ENCODE measurements at places on chromosomes 6 and 20.

- no peak for DNase-seq
Observed at GRCh38 chr20:25083773-25084625, 2.1 kb upstream of the VSX1 start.

GRCh38 chr6:102114402-102114801 lies 720.9 kb downstream of the GRIK2 start:
- no peak for DNase-seq

- no peak for DNase-seq
Observed at GRCh38 chr6:144758602-144759001, 473.5 kb downstream of the UTRN start.

DNA sequence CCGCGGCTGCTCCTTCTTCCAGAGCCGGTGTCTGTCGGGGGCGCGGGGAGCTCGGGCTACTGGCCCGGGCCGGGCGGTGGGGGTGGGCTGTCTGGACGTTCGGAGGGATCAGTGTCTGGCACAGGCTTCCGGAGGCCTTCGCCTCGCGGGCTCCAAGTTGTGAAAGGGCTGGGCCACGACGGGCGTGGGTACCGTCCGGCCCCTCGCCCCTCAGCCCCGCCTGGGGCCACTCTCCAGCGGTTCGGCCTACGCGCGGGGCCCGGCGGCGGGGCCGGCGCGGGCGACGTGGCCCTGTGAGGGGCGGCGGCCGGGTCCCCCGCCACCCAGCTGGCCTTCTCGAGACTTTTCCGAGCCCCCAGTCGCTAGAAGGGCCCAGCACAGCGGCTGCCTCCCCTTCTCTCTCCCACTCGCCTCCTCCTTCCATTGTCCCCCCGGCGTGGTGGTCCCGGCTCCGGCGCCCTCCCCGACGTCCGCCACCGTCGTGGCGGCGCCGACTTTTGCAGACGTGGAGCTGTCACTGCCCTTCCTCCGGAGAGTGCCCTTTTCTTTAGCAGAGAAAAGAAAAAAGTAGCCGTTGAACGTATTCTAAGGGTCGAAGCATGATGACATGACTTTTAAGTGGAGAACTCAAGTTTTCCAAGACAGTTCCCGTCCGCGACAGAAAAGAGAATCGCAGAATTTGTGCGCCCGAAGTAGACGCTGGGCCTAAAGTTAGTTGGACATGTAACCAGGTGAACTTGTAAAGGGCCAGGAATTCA lies 571 bp downstream of the ITCH start:
- DNase-seq = no peak

DNA sequence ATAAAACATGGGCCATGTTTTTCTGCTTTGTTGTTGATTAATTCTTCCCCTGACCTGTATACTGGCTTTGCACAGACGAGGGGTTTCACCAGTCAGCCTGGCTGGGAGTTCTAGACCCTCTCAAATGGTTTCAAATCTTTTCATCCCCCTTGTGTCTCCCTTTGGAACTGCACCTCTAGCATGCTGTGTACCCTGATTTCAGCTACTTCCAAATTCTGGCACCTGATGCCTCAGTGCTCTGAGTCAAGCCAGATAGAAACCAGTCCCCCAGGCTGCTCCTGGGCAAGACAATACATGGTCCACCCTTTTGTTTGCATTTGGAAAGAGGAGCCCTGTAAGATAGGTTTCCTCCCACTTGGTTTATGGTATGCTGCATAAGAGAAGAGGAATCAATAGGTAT lies 290.2 kb downstream of the BTBD3 start:
- DNase-seq = no peak

DNA sequence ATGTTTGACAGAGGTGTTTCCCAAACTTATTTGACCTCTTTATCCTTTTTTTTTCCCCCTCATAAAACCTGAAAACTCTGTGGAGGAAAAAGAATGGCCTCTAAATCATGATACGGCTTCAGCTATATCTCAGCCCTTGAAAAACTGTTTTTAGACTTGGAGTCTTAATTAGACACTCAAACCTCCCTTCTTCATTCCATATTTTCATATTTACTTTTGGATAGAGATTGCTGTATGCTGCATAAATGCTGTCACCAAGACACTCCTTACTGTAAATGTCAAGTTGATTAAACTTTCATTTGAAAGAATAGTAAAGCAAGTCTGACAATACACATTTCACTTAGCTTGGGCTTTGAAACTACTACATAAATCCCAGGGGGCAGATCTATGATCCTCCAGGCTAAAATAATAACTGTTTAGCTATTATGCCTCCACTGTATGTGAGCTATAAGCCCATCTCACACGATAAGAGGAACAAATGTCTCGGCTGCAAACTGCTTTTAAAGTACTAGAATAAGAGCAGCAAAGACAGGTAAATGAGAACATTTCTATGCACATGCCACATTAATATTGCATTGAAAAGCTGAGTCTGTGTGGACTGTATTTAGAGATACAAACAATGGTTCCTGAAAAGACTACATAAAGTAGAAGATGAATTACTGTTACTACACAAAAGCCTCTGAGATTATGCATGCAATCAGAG lies 141.3 kb upstream of the HMGN3 start:
- no peak for DNase-seq

DNA sequence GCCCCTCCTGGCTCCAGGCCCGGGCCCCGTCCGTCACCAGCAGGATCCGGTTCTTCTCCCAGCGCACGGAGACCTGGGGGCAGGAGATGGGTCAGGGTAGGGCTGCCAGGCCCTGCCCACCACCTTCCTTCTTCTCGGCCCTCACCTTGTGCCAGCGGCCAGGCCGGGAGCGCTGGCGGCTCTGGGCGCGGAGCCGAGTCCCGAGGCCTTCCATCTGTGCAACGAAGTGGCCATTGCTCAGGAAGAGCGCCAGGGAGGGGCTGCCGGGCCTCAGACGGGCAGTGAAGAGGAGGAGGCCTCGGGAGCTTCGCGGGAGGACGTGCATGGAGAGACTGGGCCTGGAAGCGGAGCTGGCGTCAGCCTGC lies 7.9 kb downstream of the ADRM1 start:
- DNase-seq = no peak

DNA sequence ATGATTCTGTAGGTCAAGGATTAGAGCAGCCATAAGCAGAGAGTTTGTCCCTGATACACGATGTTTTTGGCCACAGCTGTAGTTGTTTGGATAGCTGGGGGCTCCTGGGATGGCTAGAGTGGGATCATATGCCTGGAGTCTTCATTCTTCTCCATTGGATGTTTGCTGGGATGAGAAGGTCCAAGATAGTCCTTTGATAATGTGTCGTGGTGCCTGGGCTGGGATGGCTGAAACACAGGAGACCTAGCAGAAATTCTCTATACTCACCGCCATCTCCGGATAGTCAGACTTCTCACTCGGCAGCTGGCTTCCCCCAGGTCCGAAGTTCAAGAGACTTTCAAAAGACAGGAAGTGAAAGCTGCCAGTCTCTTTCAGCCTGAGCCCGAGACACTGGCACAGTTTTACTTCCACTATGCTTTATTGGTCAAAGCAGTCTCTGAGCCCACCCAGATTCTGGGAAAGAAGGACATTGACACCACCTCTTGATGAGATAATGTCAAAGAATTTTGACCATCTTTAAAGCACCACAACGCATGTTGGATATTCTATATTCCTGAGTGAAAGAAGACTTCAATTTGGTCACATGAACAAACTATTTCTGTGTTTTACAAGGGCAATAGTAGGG lies 16.0 kb downstream of the MARCKS start:
- DNase-seq = no peak

GRCh38 chr20:4329232-4329631 lies 313.9 kb upstream of the RNF24 start:
- DNase-seq = no peak

GRCh38 chr20:1721687-1722512 lies 64.3 kb upstream of the SIRPG start:
- no peak for DNase-seq

DNA sequence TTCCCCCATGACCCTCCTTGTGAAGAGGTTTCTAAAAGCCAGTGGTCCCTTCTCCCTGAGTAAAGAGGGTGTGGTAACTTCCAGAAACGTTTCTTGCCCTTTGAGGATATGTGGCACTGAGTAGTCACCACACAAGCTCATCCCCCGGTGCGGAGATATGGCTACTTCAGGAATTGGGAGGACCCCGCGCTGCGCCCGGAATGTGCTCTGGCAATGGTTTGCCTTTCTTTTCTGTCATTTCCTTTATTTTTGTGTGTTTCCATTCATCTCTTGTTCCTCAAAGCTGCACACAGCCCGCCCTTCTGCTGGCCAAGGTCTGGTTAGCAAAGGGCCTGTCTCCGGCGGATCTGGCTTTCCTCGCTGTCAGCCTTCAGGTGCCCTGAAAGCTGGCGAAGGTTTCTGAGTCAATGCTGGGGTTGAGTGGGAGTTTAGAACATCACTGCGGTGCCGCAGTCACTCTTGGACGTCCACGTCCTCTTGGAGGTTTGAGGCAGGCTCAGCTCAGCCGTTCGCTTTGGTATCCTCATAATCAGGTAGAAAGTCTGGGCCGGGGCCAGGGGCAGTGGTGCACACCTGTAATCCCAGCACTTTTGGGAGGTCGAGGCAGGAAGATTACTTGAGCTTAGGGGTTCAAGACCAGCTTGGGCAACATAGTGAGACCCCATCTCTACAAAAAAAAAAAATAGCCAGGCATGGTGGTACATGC lies 67.2 kb downstream of the TCP11 start:
- DNase-seq = no peak

DNA sequence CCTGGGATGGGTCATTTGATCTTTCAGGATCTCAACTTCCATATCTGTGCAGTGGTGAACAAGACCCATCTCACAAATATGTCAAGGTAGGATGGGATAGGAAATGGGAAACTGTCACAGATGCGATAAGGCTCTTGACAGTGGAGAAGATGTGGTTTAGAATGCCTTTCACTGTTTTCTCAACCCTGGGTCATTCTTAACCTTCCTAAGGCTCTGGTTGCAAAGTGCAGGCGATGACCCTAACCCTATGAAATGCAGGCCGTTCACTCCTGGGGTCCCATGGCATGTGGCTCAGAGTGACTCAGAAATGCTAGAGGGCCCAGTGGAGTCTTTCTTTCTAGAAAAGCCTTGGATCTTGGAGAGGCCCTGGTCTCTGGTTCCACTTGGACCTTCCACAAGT lies 61.7 kb downstream of the FOXA2 start:
- DNase-seq = no peak

DNA sequence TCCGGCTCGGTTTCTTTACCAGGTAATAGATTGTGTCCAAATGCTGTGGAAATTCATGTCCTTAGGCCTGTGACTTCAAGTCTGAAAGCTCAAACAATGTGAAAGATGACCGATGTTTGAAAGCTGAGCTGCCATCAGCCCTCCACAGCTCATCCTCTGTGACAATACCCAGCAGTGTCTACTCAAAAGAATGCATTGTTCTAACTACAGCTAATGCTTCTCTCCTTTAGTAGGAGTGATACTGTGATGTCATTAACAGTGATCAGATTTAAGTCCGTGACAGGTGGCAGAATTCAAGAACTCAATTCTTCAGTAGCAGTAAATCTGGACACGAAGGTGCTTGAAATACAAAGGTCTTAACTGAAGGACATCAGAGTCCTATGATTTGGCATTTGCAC lies 97.3 kb downstream of the RCAN2 start:
- DNase-seq = no peak

- no peak for DNase-seq
Observed at GRCh38 chr6:146881228-146882181, 282.7 kb downstream of the ADGB start.

- no peak for DNase-seq
Observed at GRCh38 chr6:109001291-109001894, 93.3 kb downstream of the SESN1 start.

DNA sequence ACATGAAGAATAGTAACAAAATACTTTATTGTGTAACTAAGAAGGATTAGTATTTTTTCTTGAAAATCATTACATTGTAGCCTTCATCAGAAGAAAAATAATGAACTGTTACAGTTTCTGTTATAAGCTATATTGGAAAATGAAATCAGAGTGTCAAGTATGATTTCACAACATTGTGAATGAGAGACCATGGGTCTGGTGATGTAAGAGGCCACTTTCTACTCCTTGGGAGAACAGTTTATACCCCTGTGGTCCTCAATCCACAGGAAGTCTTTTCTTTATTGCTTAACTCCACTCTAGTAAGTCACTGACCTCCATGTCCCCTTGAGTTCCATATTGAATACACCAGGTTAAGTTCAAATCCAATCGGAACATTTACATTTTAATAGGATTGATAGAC lies 218.7 kb upstream of the FERMT1 start:
- DNase-seq = no peak

- no peak for DNase-seq
Observed at GRCh38 chr6:152981989-152982903, 595 bp downstream of the FBXO5 start.

DNA sequence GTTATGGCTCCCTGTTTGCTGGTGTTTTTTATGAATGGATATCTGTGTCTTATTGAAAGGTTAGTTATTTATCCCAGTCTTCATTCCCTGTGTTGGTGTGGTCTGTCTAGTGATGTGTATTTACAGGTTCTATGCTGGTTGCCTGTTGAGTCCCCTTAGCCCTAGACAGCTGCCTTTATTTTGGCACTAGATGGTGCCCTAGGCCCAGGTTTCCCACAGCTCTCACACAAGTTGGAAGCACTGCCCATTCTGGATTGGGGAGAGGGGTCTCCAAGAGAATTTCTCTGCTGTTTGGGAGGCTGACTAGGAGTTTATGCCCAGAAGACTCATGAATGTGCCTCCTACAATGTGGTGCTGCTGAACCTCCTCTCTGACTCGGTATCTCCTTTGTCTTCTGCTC lies 12.4 kb downstream of the GRM1 start:
- no peak for DNase-seq

GRCh38 chr20:35344354-35344837 lies 52.2 kb upstream of the FAM83C start:
- DNase-seq = no peak

DNA sequence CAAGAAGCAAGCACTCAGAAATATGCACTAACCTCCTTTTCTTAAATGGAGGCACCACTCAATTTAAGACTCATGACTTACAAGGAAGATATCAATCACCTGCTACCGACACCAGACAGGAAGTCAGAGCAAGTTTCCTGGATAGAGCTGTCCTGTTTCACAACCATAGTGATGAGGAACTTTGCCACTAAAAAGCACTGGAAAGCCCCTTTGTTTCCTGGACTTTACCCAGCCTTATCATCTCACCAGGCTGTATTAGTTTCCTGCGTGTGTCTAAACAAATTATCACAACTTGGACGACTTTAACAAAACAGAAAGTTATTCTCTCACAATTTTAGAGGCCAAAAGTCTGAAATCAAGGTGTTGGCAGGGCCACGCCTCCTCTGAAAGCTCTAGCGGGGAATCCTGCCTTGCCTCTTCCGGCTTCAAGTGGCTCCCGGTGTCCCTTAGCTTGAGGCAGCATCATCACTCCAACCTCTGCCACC lies 253.8 kb upstream of the STXBP5 start:
- DNase-seq = no peak

- DNase-seq = no peak
Observed at GRCh38 chr6:143559051-143559660, 47.6 kb upstream of the FUCA2 start.

GRCh38 chr20:5949943-5950270 lies 426 bp downstream of the TRMT6 start:
- no peak for DNase-seq

DNA sequence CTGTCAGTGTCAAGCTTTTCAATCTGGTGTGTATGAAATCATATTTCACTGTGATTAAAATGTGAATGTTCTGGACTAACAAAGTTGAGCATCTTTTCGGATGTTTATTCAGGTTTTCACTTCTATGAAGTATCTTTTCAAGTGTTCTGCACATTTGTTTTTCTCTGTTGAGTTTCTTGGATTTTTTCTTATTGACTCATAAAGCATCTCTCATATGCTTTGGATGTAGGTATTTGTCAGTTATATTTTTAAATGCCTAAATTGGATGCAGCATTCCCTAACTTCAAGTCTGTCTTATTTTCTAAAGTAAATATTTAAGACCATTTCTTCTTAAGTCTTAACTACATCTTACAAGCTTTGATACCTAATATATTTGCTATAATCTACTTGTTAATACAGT lies 398.0 kb downstream of the PLCB1 start:
- DNase-seq = no peak

Data from T-helper 1 cell (primary cell).